ENCODE measurements at places on chromosomes 1 and 21.

DNA sequence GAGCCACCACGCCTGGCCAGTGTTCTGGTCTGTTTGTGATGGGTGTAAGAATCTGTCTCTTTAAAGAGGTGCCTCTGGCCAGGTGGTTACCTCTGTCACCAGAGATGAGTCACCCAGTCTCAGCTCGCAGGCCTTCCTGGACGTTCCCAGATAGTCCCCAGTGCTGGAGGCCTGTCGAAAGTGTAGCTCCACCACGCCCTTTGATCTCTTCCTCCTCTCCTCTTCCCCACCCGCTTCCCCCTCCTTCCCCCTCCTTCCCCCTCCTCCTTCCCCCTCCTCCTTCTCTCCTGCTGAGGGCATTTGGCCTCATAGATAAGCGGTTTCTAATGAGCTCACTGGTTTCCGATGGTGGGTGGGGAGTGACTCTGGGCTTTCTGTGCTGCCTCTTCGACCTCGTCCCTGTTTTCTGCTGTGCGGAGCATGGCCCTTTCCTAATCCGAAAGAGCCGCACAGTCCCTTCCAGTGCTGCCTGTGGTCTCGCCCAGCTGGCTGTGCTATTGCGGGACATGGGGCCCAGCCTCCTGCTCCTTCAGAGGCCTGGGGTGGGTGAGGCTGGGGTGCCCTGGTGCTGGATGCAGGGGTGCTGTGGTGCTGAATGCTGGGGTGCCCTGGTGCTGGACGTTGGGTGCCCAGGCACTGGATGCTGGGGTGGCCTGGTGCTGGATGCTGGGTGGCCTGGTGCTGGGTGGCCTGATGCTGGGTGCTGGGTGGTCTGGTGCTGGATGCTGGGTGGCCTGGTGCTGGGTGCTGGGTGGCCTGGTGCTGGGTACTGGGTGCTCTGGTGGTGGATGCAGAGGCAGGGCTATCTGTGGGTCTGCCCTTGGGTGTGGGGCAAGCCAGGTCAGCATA lies 19.2 kb downstream of the AGPAT3 start:
- no peak for DNase-seq

- DNase-seq, result no peak
These were observed 1.1 kb downstream of the GOLT1A start for GRCh38 chr1:204212715-204213114.

DNA sequence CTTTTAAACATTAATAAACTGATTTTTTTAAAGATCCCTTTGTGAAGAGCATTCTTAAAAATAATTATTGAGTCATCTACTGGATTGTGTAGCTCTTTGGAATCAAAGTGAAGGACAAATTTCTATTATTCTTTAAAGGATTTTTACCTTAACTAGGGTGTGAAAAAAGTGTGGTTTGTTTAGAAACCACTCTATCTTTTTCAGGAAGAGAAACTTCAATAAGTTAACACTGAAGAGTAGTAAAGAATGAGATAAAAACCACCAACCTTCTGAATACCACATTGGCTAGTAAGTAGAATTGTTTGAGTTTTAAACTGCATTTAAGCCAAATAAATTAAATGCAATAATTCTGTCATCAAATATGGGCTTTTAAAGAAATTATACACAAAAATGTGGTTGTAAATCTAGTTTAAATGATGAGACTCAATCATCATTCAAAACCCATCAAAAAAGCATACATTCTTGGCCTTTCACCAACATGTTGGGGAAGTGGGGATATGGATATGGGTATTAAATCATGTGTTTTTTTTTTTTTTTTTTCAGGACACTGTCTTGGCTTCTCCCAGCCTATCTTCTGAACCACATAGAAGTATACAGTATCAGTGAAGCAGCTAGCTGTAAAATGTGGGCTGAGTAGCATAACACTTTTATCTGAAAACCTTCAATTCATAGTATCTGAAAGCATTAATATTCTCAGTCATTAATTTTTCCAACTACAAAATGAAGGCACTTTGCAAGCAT lies 4.8 kb downstream of the S1PR1 start:
- no peak for DNase-seq

DNA sequence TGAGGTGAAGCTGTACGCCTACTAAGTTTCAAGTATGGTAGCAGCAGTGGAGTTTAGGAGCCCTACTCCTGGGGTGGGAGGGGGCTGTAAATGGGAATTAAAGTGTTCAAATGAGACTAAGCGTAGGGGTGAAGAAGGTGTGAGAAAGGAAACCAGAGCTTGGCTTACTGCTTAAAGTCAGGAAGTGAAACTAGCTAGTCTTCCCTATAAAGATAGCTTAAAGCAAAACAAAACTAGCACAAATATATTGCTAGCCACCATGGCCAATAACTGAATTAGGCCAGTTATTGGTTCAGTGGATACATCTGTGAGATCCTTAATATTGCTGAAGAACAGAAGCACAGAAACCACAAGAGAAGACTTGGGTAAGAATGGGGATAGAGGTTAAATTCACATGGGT lies 492.2 kb upstream of the PKN2 start:
- DNase-seq, result no peak

DNA sequence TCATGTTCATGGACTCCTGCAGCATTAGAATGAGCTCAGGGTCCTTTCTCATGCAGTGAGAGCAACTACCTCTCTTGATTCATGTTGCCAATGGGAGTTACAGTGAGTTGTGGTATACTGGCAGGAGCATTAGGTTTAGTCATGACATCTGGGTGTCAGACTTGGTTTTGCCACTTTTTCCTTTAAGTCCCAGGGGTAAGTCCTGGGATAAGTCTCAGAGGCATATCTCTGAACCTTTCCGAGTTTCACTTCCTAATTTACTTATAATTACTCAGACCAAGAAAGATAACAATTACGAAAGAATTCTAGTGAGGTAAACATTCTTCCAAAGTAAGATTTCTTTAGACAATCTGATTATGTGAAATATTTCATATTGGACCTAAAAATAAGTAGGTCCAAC lies 606.0 kb downstream of the SMYD3 start:
- DNase-seq, result no peak

GRCh38 chr1:230518511-230518910 lies 92.4 kb upstream of the PGBD5 start:
- DNase-seq, result no peak

- DNase-seq, result no peak
These were observed 14.0 kb downstream of the AK2 start for GRCh38 chr1:33022650-33023200.

GRCh38 chr1:89588480-89588879 lies 44.4 kb upstream of the LRRC8C start:
- DNase-seq, result no peak

DNA sequence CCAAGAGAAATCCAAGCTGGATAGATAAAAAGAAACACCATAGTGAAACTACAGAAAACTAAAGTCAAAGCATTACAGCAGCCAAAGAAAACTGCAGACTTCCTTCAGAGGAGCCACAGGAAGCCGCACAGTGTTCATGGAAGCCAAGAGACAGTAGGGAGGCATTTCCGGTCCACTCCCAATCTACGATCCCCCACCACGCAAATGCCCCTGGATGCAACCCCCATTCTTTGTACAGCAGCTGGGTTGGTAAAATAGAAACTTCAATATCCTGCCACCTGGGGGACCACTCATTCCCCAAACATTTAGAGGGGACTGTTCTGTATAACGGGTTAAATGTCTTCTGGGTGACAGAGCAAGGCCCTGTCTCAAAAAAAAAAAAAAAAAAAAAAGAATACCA lies 43.9 kb upstream of the TSPEAR start:
- no peak for DNase-seq

DNA sequence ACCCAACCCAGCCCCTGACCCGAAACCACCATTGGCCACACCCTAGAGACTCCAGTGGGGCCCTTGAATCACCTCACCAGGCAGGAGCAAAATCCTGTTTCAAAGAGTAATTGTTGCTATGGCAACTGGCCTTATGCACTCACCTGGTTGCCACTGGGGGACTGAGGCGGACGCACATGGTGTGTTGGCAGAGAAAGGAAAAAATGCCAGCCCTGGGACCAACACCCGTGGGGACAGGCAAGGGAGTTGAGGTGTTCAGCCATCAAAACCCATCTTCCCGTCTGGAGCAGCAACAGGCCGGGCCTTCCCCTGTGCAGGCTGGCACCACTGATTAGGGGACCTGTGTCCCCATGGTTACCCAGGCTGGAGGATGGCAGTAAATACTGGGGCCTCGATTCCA lies 395.8 kb upstream of the VAMP3 start:
- DNase-seq, result no peak

DNA sequence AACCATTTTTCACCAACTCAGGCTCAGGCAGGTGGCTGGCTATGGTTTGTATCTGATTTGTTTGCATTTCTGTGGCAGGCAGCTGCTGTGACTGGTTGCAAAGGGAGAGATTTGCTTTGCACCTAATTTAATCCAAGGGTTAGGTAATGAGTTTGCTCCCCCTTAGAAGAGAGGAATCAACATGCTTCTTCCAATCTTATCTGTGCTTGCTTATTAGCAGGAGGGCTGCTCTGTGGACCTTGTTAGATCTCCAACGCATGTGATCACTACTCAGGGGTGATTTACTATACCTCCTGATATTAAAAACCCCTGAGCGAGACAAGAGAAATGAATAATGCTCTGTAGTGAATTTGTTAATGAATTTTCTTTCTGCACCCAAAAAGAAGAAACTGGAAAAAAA lies 20.5 kb downstream of the OLFML3 start:
- DNase-seq, result no peak
